Renal cortex interstitium (tissue), 15 donors: ENCODE measurements at places on chromosomes 4 and X.

DNA sequence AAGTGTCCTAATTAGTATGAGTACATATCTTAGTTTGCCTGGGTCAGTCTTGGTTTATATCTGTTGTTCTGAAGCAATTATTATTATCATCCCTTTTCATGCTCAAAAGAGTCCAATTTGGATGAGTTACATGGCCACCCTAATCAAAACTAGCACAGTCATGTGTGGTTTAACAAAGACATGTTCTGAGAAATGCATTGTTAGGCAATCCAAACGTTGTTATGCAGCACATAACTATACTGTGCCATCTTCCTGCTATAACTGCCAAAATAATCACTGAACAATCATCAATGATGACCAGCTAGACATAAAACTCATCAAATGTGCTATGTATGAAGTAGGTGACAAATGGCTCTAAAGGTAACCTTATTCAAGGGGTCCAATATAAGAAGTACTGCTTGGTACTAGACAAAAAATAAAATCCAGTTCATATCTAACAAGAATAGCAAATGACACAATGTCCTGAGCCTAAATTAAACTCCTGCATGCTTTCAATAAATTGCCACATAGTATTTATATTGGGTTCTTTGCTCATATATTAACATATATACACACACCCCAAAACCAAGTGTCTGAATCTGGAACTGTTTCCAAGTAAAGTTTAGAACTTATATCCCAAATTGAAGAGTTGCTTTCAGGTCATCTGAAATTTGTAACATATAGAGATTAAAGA lies 41.9 kb downstream of the CNOT6L start:
- no peak for DNase-seq

GRCh38 chr4:79425586-79425985 lies 17.6 kb upstream of the GK2 start:
- DNase-seq, result no peak

DNA sequence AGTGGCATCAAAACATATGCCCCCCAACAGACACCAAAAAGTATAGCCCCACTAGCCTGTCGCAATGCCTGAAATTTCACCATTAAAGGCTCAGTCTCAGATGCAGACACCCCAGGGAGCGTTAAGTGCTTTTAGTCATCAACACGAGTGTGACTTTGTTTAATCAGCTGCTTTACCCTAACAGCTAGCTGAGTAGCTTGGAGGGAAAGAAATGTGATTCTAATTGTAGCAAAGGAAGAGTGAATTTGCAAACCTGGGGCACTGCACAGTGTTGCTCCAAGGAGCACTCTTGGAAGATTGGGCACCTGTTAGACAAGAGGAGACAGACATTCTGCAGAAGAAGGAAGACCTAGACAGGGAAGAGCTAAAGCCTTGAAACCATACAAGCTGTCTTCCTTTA lies 145.1 kb downstream of the BEND2 start:
- DNase-seq, result no peak

DNA sequence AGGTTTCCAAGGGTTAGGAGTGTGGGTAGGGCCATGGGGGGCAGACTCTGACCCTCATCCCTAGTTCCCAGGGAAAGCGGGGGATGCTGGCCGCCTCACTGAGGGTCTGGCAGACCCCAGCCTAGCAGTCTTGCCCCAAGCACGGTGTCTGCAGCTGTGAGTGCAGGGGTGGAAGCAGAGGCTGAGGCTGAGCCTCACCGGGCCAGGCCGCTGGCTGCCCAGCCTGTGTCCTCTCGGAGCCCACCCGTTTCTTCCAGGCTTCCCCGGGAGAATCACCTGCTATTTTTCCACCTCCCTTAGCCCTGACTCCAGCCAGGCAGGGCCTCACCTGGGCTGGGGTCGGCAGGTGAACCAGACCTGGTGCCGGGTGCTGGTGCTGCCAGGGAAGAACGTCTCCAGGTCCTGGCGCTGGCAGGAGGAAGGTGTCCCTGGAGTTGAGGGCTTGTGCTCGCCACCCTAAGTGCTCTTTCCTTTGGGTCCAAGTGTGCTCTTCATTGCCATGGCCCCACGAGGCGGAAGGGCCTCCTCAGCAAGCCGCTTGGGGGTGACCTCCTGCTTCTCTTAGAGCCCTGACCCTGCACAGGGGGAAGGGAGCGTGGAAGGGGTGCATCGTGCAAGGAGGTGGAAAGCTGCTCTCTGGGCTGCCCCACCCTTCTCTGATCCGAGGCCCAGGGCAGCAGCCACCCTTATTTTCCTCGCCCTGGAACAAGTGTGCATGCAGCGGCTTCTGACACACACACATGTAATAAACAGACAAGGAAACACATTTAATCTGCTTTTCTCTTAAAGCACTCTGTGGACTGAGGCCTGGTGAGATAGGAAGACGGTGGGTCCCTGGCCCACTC lies 112.7 kb downstream of the FAM53A start:
- DNase-seq, result no peak

GRCh38 chr4:30386266-30386895 lies 333.8 kb upstream of the PCDH7 start:
- no peak for DNase-seq

- no peak for DNase-seq
Observed at GRCh38 chr4:43224559-43224958, 332.0 kb downstream of the GRXCR1 start.

DNA sequence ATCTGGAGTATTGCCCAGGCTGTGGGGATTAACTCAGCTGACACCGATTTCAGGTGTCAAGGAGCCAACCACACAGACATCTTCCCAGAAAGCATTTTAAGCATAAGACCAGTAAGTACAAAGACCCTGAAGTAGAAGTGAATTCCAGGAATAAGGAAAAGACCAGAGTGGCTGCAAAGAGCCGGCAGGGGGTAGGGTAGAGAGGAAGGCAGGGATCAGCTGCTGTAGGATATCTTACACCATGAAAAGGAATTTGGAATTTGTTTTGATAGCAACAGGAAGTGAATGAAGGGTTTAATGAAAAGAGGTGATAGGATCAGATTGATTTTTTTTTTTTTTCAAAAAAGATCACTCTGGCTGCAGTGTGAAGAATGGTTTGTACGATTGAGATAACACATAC lies 113.6 kb upstream of the PPARGC1A start:
- DNase-seq, result no peak

GRCh38 chr4:38092701-38093100 lies 132.5 kb downstream of the PTTG2 start:
- DNase-seq, result no peak

DNA sequence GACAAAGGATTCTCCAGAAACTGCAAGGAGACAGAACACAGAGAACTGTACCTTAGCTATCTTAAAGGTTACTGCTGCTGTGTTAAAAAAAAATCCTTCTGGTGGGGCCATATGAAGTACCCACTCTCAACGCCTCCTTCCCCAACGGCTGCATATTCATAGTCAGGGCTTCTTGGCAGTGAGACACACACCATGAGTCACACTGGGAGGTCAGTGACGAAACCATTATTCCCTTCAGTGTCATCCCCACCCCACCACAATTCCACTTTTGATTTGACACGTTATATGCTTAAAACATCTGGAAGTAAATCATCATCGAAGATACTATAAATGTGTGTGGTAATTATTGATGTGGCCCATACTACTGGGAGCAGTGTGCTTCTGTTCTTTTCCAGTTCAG lies 271.5 kb downstream of the LDB2 start:
- no peak for DNase-seq

GRCh38 chr4:189843413-189844009 lies 97.2 kb upstream of the FRG1 start:
- DNase-seq, result no peak

DNA sequence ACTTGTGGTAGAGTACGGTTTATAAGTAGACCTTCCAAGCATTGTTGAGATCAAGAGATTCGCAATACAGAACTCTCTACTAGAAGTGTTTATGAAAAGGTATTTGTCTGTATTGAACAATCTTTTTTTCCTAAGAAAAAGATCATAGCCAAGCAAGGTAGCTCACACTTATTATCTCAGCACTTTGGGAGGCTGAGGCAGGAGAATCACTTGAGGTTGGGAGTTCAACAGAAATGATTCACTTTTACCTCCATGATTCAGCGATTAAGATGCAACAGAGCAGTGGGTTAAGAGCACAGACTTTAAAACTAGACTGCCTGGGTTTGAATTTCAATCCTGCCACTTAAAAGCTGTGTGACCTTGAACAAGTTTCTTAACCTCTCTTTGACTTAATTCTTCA lies 74.3 kb downstream of the TMEM156 start:
- DNase-seq, result no peak

DNA sequence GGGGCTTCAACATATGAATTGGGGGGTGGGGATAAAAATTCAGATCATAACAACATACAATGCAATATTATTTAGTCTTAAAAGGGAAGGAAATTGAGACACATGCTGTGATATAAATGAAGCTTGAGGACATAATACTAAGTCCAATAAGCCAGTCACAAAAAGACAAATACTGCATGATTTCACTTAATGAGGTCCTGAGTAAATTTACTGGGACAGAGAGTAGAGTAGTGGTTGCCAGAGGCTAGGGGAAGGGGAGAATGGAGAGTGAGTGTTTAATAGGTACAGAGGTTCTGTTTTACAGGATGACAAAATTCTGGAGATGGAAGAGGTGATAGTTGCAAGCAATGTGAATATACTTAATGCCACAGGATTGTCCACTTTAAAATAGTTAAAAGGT lies 89.2 kb upstream of the RAPGEF2 start:
- DNase-seq, result no peak
